ENCODE measurements at places on chromosomes 5 and 9.

- no peak for DNase-seq
Observed at GRCh38 chr5:143509758-143510221, 106.3 kb upstream of the NR3C1 start.

DNA sequence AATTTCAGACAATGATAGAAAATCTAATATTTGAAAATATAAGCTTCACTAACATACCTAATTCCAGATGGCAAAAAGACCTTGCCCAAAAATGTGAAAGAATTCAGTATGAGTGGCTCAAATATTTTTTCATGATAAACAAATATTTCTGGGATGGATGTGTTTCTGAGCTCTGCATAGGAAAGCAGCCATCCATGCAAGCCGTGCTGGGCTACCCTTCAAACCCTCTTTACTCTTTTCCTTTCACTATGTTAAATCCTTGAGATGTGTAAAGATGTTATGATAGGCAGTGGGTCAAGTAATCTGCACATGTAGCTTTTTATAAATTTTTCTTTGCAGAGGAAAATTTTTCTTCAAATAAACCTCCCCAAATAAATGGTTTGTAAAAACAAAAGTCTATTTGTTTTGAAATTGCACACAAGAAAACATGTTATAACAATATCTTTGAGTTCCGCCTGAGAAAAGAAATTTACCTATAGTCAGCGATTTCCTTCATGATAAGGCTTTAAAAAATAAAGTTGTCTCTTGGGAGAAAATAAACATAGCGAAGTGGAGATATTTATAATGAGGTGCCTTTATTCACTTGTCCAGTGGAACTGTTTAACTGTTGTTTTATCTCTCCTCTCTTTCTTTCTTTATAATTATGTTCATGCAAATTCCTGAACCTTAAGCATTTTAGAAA, 154.3 kb upstream of the PITX1 start:
- DNase-seq: no peak

DNA sequence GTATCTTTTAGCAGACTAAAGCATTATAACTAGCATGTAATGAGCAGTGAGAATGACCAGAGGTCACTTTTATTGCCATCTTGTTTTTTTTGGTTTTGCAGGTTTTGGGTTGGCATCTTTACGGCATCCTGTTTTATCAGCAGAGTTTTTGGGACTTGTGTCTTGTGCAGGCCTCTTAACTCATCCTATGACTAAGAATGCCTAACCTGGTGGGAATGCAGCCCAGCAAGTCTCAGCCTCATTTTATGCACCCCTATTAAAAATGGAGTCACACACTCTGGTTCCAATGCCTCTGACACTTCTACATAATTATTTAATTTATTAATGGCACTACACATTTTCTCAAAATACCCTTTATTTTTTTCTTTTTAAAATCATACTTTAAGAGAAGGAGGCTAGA, 726.5 kb upstream of the RIOK2 start:
- DNase-seq: no peak

- DNase-seq: no peak
Observed at GRCh38 chr5:80282054-80282453, 26.2 kb upstream of the SERINC5 start.

DNA sequence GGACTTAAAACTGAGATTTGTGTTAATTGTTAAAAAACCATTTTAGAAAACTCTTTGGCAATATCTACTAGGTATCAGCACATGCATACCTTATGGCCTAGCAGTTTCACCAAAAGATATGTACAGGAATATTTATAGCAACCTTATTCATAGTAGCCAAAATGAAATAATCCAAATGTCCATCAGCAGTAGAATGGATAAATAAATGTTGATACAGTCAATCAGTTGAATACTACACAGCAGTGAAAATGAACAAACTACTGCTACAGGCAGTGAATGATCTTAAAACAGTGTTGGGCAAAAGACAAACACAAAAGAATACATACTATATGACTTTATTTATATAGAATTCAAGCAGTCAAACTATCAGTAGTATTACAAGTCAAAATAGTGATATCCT, 16.4 kb downstream of the RFESD start:
- no peak for DNase-seq

GRCh38 chr9:114363424-114363823, 24.4 kb downstream of the AKNA start:
- no peak for DNase-seq

- no peak for DNase-seq
Observed at GRCh38 chr5:76085243-76085579, 2.0 kb downstream of the SV2C start.

- no peak for DNase-seq
Observed at GRCh38 chr5:122354293-122354692, 42.3 kb downstream of the SNCAIP start.

DNA sequence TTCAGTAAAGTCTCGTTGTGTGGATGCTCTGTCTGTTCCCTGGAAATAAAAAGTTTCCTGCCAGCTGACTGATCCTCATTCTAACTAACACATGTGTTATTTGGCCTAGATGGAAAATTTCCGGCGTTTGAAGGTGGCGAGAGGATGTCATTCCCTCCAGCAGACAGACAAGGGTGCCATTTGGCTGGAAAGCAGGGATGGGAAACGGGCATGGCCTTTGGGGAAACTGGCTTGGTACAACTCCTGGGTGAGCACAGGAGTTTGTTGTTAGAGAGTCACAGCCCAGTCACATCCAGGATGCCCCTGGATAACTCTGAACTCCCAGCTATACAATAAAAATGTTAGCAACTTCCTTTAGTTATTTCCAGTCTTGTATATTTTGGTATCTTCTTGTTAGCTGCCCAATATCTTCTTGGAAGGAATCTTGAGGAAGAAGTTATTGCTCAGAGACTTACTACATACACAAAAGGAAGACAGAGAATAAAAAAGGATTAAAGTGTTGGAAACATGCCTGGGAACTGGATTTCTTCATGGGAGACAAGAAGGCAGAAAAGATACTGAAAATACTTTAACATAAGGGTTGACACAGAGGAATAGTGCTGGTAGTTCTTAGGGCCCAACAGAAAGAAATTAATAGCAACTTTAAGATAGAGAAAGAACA, 41.9 kb downstream of the TEK start:
- no peak for DNase-seq

GRCh38 chr9:16003785-16004184, 450.9 kb downstream of the CCDC171 start:
- DNase-seq: no peak

Data from BJ (cell line).